ENCODE measurements at places on chromosomes 5 and 9.

- DNase-seq = peak; percentile 18
These were observed 158.0 kb downstream of the SEMA5A start for GRCh38 chr5:9387879-9388278.

- DNase-seq = no peak
These were observed 128.9 kb downstream of the BARX1 start for GRCh38 chr9:93826209-93826608.

DNA sequence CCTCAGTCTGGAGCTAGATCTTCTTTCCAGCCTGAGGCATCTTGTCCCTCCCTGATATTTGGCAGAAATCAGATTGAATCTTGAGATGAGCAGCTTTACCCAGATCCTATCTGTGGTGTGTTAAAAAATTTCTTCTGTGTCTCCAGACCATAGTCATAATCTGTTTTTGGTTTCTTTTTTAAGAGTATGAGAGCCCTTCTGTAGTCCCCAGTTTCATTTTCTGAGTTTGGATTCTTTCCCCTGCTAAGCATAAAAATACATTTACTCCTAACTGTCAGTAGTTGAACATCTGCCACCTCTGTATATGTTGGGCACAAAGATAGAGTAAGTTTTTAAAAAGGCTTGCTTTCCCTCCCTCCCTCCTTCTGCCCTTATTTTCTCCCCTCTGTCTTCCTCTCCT, 137.7 kb downstream of the CNTLN start:
- no peak for DNase-seq

- peak; percentile 16 for DNase-seq
These were observed 2.7 kb downstream of the CCL27 start for GRCh38 chr9:34659592-34660253.

GRCh38 chr5:107361945-107362344, 308.8 kb downstream of the EFNA5 start:
- no peak for DNase-seq

DNA sequence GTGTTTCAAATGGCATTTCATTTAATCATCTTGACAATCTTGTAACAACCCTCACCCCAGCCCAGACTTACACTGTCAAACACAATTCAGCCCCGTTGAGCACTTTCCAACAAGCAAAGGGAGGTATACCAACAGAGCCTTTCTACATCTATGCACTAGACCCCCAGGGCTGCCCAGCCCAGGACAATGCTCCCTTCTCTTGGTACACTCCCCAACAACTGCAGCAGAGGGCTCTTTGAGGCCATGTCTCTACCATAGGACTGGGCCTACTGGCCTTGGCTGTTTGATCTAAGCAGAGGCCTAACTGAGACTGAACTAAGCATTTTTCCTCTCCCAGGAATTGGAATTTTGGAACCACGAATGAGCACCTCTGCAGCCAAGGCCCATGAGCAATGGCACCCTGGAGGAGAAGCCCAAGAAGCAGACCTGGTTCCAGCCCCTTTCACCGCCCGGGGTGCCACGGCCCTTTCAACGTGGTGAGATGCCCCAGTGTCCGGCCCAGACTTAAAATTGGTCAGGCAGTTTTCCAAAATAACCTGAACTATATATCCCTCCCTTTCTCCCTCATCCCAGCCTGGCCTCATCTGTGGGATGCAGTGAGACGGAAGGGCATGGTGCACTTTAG, 43.6 kb downstream of the B4GALT1 start:
- DNase-seq = no peak

DNA sequence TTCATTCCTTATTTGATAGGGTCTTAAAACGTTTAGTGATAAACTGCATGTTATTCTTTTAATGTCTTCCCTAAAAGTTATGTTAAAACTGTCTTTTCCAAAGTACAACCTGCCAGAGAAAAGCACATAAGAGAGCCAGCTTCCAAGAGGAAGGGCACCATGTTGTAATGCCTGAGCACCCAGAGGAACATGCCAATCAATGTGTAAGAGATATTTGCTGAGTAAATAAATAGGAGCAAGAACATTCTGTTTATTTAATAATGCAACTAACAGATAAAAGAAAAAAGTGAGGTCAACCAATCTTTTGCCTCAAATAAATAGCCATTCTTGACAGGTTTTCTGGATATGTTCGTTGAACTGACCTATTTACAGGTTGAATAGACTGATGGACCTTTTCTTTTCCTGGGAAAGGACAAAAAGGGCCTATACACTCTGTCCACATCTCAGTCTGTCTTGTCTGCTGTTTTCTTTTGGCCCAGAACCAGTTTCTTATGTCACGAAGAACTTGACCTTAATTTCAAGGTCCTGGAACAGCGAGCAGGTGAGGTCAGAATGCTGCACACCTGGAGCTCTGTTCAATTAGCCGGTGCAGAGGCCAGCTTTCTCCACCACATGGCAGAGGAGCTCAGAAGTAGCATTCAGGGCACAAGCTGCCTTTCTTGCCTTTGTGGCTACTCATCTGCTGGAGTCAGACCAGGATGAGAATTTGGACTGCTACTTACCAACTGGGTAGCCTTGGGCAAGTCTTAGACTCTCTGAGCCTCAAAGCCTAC, 77.7 kb downstream of the PLCXD3 start:
- no peak for DNase-seq

DNA sequence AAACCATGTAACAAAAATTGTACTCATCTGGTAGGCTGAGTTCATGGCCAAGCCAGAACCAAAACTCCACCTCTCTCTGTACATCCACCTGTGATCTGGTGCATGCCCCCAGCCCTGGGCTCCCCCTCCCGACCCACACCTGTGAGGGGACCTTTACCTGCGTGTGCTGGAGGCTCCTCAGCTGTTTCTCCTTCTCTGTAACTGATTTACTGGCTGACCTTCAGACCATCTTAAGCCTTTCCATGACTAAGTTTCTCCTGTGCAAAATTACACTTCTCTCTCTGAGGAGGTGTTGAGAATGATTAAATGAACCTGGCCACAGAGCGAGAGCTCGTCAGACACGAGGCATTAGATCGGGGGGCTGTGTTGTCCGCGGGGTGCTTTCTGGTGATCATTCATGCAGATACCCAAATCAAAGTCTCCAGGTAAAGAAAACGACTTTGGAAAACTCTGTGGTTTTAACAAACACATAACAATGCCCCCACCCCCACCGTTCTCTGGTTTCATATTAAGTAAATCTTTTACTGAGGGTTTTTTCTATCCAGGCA, 136.4 kb downstream of the SEMA5A start:
- DNase-seq = no peak

DNA sequence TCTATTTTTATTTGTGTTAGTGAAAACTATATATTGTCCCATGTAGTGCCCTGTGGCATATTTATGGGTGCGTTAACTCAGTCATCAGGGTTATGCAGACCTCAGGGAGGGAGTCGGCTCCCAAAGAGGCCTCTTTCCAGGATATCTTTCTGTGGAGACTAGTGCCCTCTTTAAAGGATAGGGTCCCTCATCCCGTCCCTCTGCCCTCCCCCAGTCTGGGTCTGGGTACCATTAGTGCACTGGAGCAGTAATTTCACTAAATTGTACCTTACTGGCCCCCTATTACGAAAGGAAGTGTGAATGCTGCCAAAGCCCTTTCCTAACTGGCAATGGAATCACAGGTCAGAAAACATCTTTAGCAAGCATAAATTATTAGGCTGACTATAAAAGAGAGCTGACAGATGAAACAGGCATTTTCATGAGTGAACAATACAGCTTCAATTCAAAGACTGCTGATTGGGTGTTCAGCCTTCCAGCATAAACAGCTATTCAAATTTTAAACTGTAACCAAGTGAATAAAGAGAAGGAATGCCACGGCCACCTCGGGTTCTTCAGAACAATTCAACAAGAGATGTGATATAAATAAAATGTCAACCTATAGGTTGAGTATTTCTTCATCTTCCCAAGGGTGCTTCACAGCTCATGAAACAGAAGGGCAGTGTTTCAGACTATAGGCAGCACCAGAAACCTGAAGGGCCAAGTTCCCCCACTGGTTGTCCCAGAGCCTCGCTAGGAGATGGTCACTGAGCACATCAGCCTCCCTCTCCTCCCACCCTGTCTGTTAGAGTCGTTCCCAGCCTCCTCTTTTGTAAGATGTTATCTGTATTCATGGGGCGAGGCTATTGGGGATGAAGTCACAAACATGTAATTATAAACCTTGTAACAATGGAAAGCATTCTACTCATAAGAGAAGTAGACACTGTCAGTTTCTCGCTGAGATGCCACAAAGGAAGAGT, 318.7 kb downstream of the TMEM161B start:
- peak; percentile 24 for DNase-seq

- no peak for DNase-seq
These were observed 48.2 kb downstream of the CSNK1A1 start for GRCh38 chr5:149503006-149503405.

DNA sequence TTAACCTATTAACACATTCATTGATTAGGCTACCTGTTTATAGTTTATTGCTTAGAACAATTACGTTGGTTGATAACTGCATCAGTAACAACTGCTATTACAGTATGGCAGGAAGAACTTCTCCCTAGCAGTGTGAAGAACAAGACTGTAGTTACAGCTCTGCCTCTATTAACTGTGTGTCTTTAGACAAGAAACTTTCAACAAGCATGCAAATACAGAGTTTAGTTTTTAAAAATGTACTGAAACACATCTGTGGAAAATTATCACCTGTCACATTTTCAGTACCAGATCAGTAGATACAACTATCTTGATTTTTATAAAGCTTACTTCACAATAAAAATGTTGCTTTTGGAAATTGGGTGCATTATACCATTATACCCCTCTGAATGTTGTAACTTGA, 22.2 kb downstream of the ELL2 start:
- DNase-seq = no peak

DNA sequence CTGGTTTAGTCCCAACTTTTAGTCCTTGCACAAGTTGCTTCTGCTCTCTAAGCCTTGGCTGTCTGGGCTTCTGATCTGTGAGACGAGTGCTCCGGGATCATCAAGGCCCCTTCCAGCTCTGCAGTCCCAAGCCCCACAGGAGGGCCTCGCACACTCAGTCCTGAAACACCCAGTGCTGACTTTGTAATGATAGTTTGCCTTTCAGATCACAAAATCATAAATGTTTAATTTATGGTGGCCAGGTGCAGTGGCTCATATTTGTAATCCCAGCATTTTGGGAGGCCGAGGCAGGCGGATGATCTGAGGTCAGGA, 95.9 kb upstream of the SLC25A48 start:
- no peak for DNase-seq

DNA sequence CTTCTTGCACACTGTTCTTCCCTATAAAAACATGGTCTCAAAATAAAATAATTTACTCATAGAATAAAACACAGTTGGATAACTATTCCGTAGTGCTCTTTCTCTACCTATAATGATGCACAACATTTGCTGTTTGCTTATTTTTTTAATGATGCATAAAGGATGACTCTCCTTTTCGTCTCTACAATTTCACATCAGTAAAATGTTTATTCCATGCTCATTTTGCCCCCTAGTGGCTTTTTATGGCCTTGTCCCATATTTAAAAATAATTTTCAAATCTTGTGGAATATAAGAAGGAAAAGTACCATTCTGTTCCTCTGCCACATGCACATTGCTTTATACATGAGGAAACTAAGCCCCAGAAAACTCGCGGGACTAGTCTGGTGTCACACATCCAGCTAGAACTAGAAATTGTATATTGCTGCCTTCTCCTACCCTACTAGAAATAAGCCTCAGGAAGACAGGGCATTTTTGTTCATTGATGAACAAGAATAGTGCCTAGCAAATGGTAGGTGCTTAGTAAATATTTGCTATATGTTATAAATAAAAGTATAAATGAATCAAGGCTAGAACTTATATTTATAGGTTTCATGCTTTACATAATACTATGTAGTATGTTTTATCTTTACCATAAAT, 12.7 kb downstream of the KCTD16 start:
- DNase-seq = peak; percentile 43

DNA sequence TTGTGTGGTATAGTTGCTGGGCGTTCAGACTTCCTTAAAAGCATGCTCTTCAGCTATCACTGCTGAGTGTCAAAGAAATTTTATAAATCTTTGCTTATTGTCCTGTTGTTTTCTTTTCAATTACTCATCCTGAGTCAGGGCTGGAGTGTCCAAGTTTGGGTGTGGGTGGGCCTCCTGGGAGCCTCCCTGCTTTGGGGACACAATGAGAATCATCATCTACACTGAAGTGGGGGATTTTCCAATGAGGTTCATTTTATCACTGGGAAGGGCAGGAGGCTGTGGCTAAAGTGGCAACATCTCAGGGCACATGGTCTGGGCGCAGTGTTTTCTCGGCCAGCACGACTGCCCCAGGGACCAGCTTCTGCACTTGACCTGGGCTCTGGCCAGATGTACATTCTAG, 19.5 kb downstream of the GFPT2 start:
- DNase-seq = peak; percentile 67

GRCh38 chr5:127758766-127759283, 55.6 kb downstream of the CCDC192 start:
- peak; percentile 16 for DNase-seq

DNA sequence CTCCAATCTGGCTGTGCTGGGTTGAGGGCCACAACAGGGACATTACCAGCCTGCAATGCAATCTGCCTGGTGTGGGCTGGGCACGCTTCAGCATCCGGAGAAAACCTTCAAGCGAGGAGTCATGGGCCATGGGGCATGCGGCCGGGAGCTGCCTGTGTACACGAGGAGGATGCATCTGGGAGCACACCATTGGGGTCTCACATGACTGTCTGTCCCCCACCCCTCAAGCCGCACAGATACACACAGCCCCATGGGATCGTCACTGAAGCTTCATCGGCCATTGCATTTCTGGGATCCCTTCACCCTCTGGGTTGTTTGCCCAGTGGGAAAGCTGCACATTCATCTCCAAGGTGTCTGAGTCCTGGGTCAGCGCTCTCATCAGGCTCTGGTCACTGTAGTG, 9.9 kb downstream of the LCN1 start:
- DNase-seq = no peak

DNA sequence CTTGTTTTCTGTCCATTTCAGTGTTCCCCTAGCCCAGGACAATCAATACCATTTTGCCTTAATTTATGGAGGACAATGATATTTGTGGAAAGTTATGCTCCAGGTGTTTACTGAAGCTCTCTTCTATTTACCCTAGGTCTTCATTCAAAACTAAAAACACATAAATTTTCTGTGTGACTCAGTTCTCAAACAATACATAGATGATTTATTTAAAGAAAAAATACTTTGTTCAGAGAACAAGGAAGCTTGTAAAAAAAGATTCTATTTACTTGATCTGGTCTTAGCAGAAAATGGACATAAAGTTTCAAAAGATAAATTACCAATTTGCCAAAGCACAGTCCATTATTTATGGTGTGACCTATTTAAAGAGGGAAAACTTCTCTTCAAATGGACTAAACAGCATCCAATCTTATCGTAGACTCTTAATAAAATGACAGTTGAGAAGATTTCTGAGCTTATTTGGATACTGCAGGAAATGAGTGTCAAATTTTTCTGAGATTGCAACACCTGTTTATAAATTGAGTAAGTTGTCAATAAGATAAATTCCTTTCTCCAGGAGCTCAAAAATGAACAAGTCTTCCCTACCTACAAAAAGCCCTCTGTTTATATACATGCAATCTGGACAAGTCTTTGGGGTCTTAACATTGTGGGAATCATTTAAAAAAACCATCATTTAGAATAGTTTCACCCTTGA, 627.2 kb downstream of the PSAT1 start:
- DNase-seq = no peak

GRCh38 chr9:113156880-113157279, 6.1 kb downstream of the SLC31A2 start:
- no peak for DNase-seq

All from astrocyte of the hippocampus (primary cell).